ENCODE measurements at places on chromosomes 7 and 10.

DNA sequence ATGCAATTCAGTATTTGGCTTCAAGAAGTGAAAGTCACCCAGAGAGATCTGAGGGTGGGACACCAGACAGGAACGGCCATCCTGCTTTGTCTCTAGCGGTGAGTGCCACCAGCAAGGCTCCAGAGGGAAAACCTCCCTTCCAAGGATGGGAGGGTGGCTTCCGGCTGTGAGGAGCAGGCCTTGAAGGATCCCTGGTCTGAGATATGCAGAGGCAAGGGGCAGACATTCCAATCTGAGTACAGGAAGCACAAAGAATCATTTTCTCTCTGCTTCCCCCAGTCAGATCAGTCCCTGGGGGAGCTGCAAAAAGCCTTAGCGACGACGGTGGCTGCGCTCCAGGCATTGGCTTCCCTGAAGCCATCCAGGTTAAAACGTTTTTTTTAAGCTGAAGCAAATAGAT is 167.4 kb downstream of the TEX36 start:
- DNase-seq: no peak

DNA sequence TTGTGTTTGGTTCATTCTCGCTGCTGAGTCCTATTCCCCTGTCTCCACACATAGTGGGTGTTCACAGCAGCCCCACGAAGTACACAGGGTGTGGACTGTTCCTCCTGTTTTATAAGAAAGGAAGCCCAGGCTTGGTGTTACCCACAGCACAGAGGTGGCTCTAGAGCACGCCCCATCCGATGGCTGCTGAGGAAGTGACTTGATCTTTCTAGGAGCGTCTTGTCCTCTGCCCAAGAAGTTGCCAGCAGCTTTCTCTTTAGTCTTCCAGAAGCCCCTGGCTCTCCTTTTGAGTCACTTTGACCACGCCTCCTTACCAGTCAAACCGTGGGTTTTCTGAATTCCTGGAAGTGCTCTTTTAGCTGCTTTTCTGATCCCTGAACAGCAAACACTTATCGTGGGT is 94.0 kb downstream of the GRK5 start:
- peak; percentile 63 for DNase-seq

DNA sequence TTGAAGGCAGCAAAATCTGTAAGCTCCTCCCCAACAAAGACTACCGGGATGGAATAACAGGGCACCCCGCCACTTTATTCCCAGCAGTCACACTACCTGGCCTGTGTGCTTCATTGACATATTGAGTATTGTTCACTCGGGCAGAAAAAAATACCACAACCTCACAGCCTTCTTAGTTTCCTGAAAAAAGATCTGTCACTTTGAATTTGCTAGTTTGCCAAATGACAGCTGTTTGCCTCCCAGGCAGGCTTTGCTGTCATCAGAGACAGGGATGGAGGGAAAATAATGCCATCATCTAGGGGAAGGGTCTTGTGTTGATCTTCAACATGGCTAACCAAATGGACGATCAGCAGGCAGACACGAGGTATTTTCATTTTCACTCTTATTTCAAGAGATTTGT is 26.9 kb downstream of the BMPER start:
- DNase-seq: no peak

GRCh38 chr10:112525200-112525599 is 78.2 kb downstream of the VTI1A start:
- no peak for DNase-seq

- peak; percentile 83 for DNase-seq
Measured at GRCh38 chr7:151080522-151081169, at the start of gene FASTK. Gene FASTK (minus strand): TSS chr7:151080809. CDS start chr7:151080766, 43 bp downstream.

GRCh38 chr10:127375461-127375860 is 173.6 kb upstream of the NPS start:
- no peak for DNase-seq

DNA sequence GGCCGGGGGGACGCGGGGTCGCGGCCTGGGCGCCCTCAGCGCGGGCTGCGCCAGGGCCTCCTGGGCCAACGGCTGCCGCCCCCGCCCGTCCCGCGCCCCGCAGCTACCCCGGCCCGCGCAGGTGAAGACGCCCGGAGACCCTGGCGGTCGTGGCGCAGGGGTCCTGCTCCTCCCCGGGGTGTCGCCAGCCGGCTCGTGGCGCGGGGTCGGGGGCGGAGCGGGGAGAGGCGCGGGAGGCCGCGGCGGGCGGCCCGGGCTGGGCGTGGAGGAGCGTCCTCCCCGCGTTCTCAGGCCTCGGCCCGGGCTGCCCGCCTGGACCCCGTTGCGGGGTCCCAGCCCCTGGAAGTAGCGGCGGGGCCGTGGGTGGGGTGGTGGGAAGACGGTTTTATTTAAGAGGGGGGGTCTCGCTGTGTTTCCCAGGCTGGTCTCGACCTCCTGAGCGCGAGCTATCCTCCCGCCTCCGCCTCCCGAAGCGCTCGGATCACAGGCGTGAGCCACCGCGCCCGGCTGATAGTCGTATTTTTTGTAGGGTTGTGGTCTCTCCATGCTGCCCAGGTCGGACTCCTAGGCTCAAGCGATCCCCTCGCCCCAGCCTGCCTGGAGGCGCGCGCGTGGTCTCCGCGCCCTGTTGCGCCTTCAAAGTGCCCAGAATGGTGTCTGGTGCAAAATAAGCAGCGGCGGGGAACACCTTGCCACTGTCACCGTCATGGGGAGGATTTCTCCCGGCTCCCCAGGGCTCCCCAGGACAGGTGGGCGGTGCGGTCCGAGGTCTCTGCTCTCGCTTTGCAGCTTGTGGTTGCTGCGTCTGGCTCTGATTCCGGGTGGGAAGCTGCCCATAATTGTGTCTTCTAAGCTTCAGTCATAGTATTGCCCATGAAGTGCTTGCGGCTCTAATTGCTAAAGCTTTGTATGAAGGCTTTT is 15.3 kb upstream of the SUN1 start:
- DNase-seq: no peak

DNA sequence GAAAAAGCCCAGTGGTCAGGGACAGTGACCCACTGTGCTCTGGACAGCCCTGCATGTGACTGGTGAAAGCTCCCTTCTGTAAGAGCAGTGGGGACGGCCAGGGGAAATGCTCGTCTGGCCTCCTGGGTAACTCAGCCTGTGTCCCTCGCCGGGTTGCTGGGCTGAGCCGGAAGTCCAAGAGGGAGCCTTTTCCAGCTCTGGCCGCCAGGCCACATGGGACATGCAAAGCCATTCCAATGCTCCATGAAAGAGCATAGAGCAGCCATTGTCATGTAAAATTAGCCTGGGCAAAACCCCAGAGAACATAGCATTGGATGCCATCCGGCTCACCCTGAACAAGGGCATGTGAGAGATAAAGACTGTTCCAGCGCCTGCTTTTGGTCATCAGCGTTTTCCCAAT is 64.9 kb upstream of the ADRB1 start:
- DNase-seq: no peak

DNA sequence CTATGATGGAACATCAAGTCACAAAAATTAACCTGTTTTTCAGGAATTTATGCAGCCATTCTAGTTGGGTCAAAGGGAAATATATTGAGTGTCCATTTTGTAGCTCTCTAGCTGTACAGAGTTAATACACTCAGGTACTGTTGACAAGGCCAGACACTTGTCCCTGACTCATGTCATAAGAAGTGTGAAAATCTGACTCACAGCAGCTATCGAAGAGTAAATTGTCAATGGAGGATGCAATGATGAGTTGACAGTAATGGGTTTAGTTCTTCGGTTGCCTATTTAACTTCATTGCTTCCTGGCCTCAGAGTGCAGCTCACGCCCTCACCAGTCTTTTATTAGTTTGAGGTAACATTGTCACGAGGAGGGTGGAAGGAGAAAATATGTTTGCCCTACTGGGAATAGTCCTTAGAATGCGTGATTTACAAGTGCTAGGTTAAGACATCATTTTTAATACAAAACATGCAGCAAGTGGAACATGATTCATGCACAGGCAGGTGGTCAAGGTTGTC is 255.1 kb downstream of the XPNPEP1 start:
- DNase-seq: no peak

GRCh38 chr10:62687230-62687748 is 117.2 kb upstream of the ADO start:
- DNase-seq: no peak

DNA sequence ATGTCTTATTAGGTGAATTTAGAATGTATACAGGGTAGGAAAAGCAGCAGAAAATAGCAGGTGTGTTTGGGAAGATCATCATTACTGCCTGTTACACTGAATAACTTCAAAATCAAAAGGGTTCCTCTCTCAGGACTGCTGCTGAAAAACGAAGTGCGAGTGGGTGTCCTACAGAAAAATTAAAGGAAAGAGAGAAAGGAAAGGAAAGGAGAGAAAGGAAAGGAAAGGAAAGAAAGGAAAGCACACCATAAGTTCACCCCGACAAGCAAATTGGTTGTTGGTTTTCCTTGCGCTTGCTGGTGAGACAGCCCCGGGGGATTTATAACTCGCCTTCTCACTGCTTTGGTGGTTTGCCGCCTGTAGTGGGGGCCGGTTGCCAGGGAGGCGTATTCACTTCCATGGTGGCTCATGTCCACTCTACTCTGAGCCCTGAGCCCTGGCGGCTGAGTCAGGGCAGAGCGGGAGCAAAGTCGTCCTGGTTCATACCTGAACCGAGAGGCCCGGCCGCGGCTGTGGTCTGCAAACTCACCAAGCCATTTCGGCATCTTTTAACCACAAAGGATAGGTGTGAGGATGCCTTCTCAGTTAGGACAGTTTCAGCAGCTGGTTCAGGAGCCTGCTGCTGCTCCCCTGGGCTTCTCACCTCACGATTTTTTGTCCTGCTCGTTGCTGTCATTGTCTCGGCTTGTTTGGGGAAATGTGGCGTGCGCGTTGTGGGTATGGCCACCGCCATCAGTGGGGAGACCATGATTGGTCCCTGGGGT is 26.1 kb downstream of the INPP5A start:
- no peak for DNase-seq

DNA sequence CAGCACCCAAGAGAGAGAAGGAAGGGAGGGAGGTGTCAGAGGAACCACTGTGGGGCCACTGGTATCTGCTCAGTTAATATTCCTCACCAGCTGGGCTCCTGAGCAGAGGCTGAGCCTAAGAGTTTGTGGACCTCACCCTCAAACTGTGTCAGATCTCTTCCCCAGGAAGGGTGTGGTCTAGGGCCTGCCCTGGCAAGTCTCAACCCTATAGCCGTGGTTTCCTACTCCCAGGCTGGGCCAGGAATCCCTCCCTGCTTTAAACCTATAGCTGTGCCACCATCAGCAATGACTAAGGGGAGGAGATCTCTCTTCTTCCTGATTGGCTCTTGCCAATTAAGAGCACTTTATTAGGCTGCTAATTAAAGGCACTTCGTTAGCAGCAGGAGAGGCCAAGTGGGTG is 29.9 kb downstream of the POLL start:
- DNase-seq: no peak

DNA sequence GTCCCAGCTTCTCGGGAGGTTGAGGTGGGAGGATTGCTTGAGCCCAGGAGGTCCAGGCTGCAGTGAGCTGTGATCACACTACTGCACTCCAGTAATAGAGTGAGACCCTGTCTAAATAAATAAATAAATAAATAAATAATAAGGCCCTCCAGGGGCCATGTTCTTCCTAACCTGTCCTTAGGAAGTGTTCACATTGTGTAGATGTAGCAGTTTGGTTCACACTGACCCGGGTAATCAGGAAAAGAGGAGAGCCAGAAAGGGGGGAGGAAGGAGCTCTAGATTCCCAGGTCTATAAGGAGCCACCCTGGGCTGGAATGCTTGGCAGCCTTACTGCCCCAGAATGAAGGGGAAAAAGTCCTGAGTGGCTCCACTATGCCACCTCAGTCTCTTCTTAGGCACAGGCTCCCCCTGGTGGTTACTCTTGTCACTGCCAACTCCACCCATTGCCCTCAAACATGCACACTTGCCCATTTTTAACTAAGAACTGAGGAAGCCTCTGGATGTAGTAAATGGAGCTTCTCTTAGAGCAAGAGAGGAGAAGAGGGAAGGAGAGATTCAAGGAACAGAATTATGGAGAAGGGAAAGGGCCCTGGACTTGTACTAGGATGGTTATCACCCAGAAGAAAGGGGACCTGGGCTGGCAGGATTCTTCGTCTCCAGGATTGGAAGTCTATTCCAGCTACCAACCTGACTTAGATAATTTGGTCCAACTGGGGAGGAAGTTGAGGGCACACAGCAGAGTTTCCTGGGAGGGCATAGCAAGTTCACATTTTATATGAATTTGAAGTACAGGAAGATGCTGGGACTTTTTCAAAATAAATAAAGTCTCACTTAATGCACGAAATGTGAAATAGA is 7.8 kb downstream of the HPS6 start:
- peak; percentile 83 for DNase-seq

- DNase-seq: no peak
Measured at GRCh38 chr7:112566442-112567324, 85.9 kb downstream of the LSMEM1 start.

DNA sequence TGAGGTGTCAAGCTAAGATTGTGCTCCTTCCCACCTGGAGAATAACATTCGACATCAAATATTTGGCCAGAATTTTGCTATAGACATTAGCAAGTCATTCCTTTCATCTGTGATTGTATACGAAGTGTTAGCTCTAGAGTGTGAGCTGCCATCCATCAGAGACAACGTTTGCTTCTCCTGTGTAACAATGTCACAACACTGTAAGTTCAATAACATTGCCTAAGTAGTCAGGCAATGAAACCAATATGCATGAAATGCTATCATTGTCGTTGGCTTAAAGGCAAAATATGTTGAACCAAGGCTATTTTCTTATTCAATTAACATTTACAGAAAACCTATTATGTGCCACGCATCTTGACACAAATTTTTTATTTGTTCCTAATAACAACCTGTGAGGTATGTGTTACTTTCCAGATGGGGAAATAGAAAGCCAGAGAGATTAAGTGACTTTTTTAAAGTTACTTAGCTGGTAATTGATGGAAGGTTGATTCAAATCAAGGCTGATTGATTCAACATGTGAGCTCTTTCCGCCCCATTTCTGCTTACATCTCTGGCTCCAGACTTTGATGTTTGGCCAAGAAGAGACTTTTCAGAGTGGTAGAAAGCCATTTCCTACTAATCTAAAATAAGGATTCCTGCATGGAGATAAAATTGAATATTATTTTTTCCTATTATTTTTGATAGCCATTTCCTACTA is 32.0 kb downstream of the BET1 start:
- no peak for DNase-seq

DNA sequence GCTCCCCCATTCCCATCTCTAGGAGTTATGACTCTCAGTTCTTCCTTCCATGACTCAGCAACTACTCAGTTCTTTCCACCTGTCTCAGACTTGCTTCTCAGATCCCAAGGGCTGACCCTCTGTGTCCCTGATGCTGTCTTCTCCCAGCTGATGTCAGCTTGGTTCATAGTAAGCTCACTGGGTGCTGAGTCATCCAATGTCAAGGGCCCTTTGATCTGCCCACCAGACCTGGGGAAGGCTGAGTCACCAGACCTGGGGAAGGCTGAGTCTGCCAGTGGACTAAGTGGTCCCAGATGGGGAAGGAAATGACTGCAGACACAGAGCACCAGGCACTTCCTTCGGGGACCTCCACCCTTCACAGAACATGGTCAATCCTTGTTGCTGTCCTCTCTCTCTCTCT is 76.1 kb upstream of the ZEB1 start:
- DNase-seq: peak; percentile 5

DNA sequence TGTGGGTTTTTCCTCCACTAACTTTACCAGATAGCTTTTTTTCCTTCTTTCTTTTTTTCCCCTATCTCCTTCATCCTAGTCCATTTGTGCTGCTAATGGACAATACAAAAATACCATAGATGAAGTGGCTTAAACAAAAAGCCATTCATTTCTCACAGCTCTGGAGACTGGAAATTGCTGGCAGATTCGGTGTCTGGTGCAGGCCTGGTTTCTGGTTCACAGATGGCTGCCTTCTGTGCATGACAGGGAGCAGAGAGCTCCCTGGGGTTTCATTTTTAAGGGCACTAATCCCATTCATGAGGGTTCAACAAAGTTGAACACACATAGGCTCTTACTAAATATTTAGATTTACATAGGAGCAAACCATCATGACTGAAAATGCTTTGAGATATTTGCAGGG is 467.4 kb downstream of the TYW1 start:
- no peak for DNase-seq

GRCh38 chr7:50721160-50721559 is 61.5 kb downstream of the GRB10 start:
- DNase-seq: no peak

Data from activated gamma-delta T cell treated with Interleukin-2 at 50 U/mL for 16 hours (primary cell).